ENCODE measurements at places on chromosomes 16 and 17. TPM values are rescaled to one million over a fixed set of nuclear protein-coding genes. Genes with fewer than 3 reads are reported as not detected.

Gene SPN
- total RNA-seq: not detected

DNA sequence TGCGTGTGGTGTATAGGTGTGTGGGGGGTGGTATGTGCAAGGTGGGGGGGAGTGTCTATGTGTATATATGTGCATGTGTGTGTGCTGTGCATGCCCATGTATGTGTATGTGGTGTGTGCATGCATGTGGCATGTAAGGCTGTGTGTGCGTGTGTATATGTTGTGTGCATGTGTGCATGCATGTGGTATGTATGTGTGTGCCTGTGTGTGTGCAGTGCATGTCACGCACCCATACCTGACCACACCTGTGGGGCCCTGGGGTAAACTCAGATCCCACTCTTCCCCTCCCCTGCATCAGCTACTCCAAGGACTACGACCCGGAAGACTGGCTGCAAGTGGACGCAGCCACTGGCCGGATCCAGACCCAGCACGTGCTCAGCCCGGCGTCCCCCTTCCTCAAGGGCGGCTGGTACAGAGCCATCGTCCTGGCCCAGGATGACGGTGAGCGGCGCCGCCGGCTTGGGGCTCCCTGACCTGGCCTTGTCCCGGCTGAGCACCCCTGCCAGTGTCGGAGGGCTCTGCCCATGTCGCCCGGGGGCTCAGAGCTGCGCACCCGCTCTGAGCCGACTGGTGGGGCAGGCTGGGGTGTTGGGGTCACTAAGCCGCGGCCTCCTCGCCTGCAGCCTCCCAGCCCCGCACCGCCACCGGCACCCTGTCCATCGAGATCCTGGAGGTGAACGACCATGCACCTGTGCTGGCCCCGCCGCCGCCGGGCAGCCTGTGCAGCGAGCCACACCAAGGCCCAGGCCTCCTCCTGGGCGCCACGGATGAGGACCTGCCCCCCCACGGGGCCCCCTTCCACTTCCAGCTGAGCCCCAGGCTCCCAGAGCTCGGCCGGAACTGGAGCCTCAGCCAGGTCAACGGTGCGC, 9.1 kb downstream of the SLC22A31 start:
- no peak for DNase-seq

Gene DYNC1LI2
- total RNA-seq: 137 TPM

DNA sequence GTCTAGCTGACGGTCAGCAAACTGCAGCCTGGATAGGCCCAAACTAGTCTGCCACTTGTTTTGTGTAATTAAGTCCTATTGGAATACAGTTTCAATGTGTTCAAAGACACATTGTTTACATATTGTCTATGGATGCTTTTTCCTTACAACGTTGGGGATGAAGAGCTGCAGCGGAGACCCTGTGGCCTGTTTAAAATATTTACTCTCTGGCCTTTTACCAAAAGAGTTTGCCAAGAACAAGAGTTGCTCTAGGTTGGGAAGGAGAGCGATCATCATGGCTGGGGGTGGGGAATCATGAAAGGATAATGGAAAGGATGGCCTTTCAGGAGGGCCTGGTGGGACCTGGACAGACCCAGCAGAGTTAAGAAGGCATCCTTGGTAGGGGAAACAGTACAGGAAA, 274.9 kb upstream of the ZFHX3 start:
- no peak for DNase-seq

DNA sequence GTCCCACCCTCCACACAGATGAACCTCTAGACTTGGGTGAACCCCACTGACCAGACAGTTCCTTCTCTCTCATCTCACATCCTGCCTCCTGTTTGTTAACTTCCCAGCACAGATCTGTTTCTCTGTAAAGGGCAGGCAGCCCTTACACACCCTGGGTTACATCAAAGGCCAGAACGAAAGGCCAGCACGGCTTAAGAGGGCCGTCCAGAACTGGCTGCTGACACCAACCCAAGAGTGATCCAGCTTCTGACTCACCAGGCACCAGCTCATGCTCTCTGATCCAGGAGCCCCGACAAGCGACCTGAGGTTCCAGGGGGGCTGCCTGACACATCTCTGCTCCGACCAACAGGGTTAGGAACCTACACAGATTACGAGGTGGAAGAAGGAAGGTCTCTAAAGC, 86.9 kb downstream of the MRM3 start:
- DNase-seq: peak; percentile 35

Gene STX1B
- total RNA-seq: 0.86 TPM

- no peak for DNase-seq
Measured at GRCh38 chr16:30918614-30919013, 4.8 kb upstream of the FBXL19 start.

Gene LAT
- total RNA-seq: 1.8 TPM

- no peak for DNase-seq
Measured at GRCh38 chr16:7997966-7998365, 592.3 kb downstream of the TMEM114 start.

GRCh38 chr16:88645941-88646340, 4.9 kb downstream of the CYBA start:
- no peak for DNase-seq

Gene TEKT1
- not detected for total RNA-seq

Gene CEP112
- 35.3 TPM for total RNA-seq

DNA sequence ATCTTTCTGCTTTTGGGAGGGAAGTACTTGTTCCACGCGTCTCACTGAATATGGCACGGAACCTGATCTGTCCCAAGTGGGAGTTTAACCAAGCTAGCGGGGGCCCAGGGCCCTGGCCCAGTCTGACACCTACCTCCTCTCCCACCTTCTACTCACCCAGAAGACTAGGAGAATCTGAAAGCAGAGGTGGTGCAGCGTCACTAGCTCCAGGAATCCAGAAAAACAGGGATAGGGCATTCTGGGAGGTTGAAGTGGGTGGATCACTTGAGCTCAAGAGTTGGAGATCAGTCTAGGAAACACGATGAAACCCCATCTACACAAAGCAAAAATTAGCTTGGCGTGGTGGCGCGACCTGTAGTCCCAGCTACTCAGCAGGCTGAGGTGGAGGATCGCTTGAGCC, 163.5 kb upstream of the ZNF267 start:
- DNase-seq: no peak

Gene MBTPS1
- 42.1 TPM for total RNA-seq
